ENCODE measurements at places on chromosomes 16 and 17.
A peak's percentile ranks its signal among the peaks of the same experiment; 100 is the strongest.

GRCh38 chr16:89615596-89616090, 2.2 kb downstream of the DPEP1 start:
- no peak for DNase-seq

DNA sequence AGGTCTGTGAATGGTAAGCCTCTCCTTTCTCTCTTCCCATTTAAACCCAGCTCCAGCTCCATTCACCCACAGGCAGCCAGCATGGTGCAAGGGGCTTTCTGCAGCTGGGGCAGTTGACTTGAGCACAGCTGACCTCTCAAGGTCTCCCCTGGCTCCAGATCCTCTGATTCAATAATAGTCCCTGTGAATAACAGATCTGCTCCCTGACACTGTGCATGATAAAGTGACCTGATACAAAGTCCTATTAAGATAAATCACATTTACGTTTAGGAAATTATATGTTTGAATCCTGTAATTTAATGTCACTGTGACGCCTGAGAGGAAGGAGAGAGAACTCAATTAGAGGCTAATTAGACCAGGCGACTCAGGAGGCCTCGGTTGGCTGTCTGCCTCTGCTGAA, 540.4 kb upstream of the CDH11 start:
- no peak for DNase-seq

GRCh38 chr16:25699069-25699468, 7.3 kb downstream of the HS3ST4 start:
- DNase-seq: no peak

- peak; percentile 83 for DNase-seq
Measured at GRCh38 chr16:88743693-88744576, 37.6 kb downstream of the CTU2 start.

- no peak for DNase-seq
Measured at GRCh38 chr17:58311429-58311894, 17.1 kb downstream of the TSPOAP1 start.

DNA sequence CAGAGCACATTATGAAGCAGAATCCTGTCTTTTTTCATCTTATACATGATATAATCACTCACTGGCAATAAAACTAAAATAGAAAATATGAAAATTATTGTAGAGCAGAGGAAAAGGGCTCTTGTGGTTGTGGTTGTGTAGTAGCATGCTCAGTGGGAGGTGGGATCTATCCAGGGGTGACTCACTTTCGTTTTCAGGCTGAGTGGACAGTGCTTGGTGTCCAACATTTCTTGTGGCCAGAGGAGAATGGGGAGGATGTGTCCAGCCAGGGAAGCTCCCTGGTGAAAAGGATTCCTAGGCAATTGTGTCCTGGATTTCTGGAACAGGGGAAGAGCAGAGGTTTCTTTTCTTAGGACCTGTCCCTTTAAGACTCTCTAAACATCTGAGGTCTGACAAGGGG, 31.9 kb upstream of the CPHXL start:
- no peak for DNase-seq

- DNase-seq: no peak
Measured at GRCh38 chr16:64736857-64737256, 385.0 kb downstream of the CDH11 start.

- DNase-seq: no peak
Measured at GRCh38 chr17:41909088-41909487, 9.7 kb downstream of the ACLY start.

DNA sequence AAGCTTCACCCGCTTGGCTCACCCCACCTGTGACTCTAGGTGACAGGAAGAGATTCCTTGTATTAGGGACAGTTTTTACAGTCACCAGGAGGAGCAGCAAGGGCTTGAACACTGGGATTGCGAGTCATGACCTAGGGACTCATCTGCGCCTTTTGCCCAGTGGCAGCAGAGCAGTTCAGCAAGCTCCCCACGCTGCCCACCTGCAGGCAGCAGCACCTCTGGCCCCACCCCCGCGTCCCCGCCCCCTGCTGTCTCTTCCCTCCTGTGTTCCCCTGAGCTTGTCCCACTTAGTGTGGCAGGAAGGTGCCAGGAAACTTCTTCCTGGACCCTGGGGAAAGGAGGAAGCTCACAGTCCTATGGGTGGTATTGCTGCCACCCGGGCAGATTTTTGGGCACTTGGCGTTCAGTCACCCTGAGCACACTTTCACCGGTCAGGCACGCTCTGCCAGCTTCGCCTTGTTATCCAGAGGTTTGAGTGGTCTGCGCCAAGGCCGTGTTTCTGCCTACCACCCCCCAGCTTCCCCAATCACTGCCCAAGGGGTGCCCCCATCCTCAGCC, 8.7 kb downstream of the MMP15 start:
- DNase-seq: no peak

GRCh38 chr17:2289878-2290478, 13.6 kb downstream of the SMG6 start:
- DNase-seq: no peak

DNA sequence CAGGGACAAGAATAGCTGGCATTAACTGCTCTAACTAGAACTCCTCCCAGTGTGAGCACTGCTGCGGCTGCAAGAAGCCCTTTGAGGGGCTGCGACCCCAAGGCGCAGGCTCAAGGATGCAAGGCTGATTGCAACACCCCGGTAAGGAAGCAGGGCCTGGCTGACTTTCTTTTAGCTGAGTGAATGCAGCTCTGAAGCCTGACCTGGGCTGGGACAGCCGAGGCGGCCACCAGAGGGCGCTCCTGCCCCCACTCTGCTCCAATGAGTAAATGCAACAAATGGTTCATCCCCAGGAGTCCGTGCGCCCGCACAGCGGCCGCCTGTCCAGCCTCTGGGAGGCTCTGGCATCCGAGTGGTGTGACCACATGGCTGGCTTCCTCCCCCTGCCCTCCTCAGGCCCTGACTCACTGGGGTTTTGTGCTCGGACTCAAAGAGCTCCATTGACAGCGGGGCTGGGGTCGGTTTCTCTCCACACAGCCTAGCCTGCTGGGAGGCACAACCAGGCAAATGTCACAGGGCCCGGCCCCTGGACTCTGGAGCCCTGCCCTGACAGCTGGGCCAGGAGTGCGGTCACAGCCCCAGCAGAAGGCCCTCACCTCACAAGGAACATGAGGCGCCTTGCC, at the start of gene SMIM5:
TSS of gene SMIM5 (plus strand) at position 572 of the 623 bp plus-strand sequence. CDS start 6,768 bp downstream, outside the sequence.
- peak; percentile 90 for DNase-seq

GRCh38 chr16:4847774-4848587, 700 bp downstream of the UBN1 start:
- DNase-seq: peak; percentile 81

GRCh38 chr16:8877894-8878522, 4.1 kb upstream of the LITAFD start:
- no peak for DNase-seq

GRCh38 chr16:86982347-86982596, 334.9 kb downstream of the C16orf95 start:
- DNase-seq: no peak

GRCh38 chr17:28879886-28880571, 17.5 kb downstream of the FLOT2 start:
- no peak for DNase-seq

DNA sequence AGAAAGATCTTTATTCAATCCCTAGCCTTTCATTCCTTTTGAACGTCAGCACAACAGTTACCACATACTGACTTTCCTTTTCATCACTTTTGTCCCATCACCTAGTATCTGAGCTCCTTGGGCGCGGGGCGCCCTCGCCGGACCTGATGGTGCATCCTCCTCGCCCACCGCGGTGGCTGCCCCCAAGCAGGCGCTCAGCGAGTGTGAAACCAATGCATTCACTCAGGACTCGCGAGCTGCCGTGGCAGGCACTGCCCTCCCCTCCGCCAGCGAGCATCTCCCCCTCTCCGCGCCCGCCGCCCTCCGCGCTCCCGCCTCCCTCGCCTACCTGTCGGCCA, 756 bp downstream of the KLHL11 start:
- DNase-seq: no peak

GRCh38 chr16:23202166-23202565, 19.6 kb downstream of the SCNN1G start:
- no peak for DNase-seq

DNA sequence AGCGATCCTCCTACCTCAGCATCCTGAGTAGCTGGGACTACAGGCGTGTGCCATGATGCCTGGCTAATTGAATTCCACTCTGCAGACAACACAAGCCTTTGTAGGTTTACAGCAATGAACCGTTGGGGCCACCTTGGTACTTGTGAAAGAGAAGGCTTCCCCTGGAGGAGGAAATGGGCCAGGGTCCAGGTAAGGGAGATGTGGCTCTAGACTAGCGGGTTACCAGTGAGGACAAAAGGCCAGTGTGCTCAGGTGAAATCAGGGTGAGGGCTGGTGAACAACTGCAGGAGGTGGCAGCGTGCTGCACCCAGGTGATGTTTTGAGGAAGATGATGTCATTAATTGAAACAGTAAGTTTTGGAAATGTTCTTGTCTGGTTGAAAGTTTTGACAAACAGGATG, 6.7 kb downstream of the SDR42E1 start:
- DNase-seq: no peak

- DNase-seq: no peak
Measured at GRCh38 chr16:21694609-21695008, 30.8 kb downstream of the OTOA start.

DNA sequence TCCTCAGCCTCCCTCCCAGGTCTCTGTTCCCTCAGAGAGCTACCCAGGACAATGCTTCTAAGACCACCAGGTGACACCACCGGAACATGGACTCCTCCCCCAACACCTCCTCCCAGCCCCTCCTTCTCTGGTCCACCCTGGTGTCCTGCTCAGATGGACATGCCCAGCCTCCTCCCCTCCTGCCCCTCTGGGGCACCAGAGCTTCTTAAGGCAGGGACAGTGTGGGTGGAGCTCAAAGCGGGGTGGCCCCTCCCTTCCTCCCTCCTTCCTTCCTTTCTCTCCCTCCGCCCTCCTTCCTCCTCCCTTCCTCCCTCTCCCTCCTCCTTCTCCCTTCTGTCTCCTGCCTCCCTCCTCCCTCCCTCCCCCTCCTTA, 22.7 kb downstream of the TRPV3 start:
- peak; percentile 27 for DNase-seq

- no peak for DNase-seq
Measured at GRCh38 chr16:28975158-28975599, 601 bp downstream of the SPNS1 start.

DNA sequence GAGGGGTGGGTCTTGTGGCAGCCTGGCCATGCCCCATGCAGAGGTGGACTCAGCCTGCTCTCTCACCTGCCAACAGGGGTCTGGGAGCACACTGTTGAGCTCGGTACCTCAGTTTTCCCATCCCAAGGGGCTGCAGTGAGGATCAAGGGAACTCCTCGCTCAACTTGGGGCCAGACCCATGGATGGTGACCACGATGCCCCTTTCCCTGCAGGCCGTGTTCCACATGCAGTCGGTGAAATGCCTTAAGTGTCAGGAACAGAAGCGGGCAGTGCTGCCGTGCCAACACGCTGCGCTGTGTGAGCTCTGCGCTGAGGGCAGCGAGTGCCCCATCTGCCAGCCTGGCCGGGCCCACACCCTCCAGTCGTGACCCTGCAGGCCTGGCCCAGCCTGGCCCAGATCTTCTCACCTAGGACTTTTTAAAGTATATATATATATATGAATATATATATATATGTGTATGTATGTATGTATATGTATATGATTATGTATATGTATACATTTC, 20.1 kb downstream of the UNC13D start:
- DNase-seq: no peak

GRCh38 chr17:36196131-36196486, 449 bp downstream of the CCL3L1 start:
- DNase-seq: no peak

- peak; percentile 70 for DNase-seq
Measured at GRCh38 chr17:64064331-64064730, 43.9 kb upstream of the ICAM2 start.

- DNase-seq: peak; percentile 75
Measured at GRCh38 chr17:43338886-43339516, 59.8 kb upstream of the ARL4D start.

GRCh38 chr17:70239391-70239826, 70.1 kb downstream of the KCNJ2 start:
- DNase-seq: no peak

DNA sequence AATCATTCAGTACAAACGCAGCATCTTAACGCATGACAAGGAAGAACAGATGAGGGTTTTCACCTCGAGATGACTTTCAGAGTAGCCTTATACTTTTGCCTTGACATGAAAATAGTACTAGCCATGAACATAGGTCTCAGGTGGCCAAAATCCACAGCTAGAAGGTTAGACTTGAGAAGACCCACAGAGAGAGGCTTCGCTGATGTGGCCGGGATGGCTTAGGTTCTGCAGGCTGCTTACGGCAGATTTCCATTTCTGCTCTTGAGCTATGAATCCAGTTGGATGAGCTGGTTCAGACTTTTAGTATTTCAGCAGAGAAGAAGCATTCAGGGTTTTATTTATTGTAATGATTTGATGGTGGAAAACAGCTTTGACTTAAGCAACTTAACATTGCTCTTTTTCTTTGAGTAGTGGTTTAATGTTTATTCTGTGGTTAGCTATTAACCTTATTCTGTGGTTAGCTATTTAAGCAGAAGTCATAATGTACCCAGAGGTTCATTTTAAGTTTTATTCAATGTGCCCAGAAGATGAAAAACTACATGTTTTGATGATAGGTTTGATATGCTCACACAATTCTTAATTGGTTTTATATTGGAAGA, 7.6 kb downstream of the KRT24 start:
- DNase-seq: no peak

DNA sequence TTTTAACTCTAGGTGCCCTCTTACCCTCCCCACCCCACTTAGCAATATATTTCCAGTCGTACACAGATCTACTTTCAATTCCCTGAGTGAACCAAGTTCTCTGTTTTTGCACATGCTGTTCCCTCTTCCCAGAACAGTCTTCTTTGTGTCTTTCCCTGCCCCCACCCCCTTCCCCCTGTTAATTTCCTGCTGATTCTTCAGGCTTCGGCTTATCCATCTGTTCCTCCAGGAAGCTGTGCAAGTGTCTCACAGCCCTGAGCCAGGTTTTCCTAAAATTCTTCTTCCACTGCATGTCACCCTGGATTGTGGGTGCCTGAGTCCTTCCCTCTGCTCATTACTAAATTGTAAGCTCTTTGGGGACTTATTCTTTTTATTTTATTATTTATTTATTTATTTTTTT, 12.4 kb upstream of the SPOP start:
- no peak for DNase-seq

- DNase-seq: no peak
Measured at GRCh38 chr17:48149787-48150463, 42.4 kb downstream of the SNX11 start.

DNA sequence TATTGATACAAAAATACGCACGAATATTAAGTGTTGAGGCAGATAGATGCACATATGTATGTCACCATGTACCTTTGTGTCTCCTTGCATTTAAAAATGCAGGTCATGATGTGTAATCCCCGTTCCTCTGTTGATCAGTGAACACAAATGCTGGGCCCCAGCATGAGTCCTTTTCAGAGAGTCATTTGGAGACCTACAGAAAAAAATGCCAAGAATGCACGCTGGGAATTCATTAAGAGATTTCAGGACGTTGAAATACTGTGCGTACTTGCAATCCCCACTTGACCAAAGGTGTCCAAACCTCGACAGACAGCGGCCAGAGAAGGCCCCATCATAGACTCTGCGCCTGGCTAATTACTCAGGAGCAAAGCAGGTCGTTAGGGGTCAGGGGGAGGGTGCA, 496.0 kb downstream of the MAF start:
- no peak for DNase-seq

DNA sequence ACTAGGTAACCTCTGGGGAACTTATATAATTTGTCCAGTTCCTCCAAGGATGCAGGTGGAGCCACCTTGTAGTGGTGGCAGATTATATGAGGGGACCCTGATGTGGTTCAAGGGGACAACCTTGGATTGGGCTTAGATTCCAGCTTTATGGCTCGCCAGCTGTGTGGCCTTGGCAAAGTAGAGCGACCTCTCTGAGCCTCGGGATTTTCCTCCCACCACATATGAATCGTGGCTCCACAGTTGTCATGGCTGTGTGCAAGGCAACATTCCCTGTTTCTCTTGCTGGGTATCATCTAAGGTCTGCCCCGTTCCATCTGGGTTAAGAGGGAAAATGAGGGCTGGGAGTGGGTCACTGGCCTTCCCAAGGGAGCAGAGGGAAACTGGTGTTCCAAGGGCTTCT, 104.6 kb downstream of the RAB11FIP4 start:
- DNase-seq: no peak

Data from adrenal gland (tissue), 19 donors.